ENCODE measurements at places on chromosomes 12 and 14.

DNA sequence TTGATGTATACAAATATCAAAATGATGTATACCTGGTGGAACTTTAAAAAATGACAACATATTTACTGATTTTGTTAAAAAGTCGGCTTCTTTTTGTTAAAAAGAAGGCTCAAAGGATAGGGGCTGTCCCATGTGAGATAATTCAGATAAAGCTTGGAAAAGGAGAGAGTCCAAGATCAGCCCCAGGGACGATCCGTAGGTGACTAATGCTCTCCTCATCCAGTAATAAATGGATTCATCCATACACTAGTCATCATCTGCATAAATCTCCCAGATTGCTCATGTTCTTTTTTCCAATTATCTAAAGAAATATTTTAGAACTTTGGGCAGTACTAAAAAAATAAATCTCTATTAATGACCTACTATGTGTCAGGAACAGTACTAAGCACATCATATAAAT lies 23.4 kb upstream of the FSCB start:
- H3K4me1 ChIP-seq: no peaks in the 10 kb centered on the region
- H3K36me3 ChIP-seq: no peaks in the 10 kb centered on the region
- H3K27me3 ChIP-seq: no peaks in the 10 kb centered on the region
- no peak overlapping the region for H3K27ac ChIP-seq
- DNase-seq: no peak

DNA sequence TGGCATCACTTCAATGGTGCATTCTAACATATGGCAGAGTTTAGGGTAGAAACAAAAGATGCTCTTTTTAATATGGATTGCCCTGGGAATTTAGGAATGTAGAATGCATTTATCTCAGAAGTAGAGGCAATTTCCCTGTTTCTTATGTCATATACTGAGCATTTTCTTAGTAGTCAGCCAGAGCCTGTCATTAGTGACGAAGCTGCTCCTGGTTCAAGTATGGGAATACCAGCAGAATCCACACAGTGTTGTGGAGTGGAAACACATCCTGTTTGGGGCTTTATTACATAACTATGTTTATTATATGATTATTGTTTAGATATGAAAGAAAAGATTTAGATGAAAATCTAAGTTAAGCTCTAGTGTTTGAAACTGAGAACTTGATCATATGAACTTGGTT lies 12.2 kb downstream of the CIPC start:
- no peak for DNase-seq
- H3K27ac ChIP-seq: no peak overlapping the region
- H3K4me3 ChIP-seq: no peak overlapping the region
- H3K36me3 ChIP-seq: peaks cover 7% of the 10 kb centered on the region
- no peaks in the 10 kb centered on the region for H3K4me1 ChIP-seq
- no peaks in the 10 kb centered on the region for H3K27me3 ChIP-seq

GRCh38 chr14:49487238-49487637 lies 98.9 kb downstream of the RPS29 start:
- no peak overlapping the region for H3K27ac ChIP-seq
- H3K36me3 ChIP-seq: no peaks in the 10 kb centered on the region
- H3K27me3 ChIP-seq: no peaks in the 10 kb centered on the region

GRCh38 chr12:32502693-32503502 lies 103.5 kb downstream of the FGD4 start:
- H3K27ac ChIP-seq: no peak overlapping the region
- no peak for DNase-seq
- no peaks in the 10 kb centered on the region for H3K27me3 ChIP-seq
- no peaks in the 10 kb centered on the region for H3K36me3 ChIP-seq

DNA sequence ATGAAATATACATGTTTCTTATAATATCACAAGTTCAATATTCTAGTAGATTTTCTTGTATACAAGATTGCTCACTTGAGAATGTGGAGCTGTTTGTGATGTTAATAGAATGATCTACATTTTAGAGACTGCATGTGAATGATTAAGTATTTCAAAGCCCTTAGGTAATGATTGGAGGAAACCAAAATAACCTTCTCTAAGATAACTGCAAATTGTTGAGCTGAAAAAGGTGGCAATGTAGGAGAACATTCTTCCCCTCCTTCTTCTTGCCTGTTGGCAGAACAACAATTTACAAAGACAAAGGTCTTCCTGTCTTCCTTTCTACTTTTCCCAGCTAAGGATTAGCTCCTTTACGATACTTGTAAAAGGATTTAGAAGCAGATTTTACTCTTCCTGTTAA lies 2.0 kb upstream of the CLEC6A start:
- no peaks in the 10 kb centered on the region for H3K27me3 ChIP-seq
- no peak overlapping the region for H3K27ac ChIP-seq
- no peak for DNase-seq
- no peaks in the 10 kb centered on the region for H3K36me3 ChIP-seq
- H3K4me3 ChIP-seq: no peak overlapping the region

- H3K27me3 ChIP-seq: no peaks in the 10 kb centered on the region
- no peak overlapping the region for H3K27ac ChIP-seq
- H3K36me3 ChIP-seq: no peaks in the 10 kb centered on the region
- no peak overlapping the region for H3K4me3 ChIP-seq
- H3K4me1 ChIP-seq: 0 out of 2 replicates have a peak, but pooled peaks cover 1% of the 10 kb centered on the region
Measured at GRCh38 chr12:107344035-107344808, 250.9 kb upstream of the CRY1 start.

GRCh38 chr14:92729634-92730358 lies 18.6 kb downstream of the LGMN start:
- no peak for DNase-seq
- peaks cover 6% of the 10 kb centered on the region for H3K36me3 ChIP-seq
- no peak overlapping the region for H3K4me3 ChIP-seq
- H3K27ac ChIP-seq: no peak overlapping the region
- H3K4me1 ChIP-seq: no peaks in the 10 kb centered on the region
- no peaks in the 10 kb centered on the region for H3K27me3 ChIP-seq

DNA sequence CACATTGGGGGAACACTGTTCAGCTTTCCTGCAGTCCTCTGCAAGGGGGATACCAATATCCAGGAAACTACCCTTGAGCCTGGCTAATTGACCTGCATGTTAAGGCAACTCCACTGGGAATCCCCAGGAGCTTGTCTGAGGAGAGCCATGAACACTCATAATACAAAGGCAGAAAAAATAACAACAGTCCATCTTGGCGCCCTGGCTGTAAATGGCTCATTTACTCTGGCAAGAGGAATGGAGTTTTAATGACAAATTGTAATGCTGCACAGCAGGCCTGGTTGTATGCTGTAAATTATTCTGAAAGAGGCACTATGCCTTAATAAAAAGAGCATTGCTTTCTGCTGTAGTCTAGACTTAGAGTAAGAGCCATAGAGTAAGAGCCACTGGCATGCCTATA lies 58.3 kb downstream of the SLC8A3 start:
- no peak overlapping the region for H3K4me3 ChIP-seq
- no peaks in the 10 kb centered on the region for H3K27me3 ChIP-seq
- H3K4me1 ChIP-seq: no peaks in the 10 kb centered on the region
- no peaks in the 10 kb centered on the region for H3K36me3 ChIP-seq
- H3K27ac ChIP-seq: no peak overlapping the region

GRCh38 chr14:21267886-21268616 lies 1.2 kb downstream of the HNRNPC start:
- peak overlapping the region; percentile 89 for H3K4me3 ChIP-seq
- no peak overlapping the region for H3K27ac ChIP-seq
- peaks cover 9% of the 10 kb centered on the region for H3K36me3 ChIP-seq
- DNase-seq: no peak
- H3K27me3 ChIP-seq: no peaks in the 10 kb centered on the region
- H3K4me1 ChIP-seq: no peaks in the 10 kb centered on the region

Data from iPS DF 6.9 (cell line).